C1 segment of cervical spinal cord (tissue), 14 donors: ENCODE measurements at places on chromosomes 11 and 22.

- DNase-seq = no peak
Observed at GRCh38 chr11:19370100-19370861, 129.5 kb upstream of the E2F8 start.

GRCh38 chr22:46175631-46176030 is 25.3 kb downstream of the PPARA start:
- DNase-seq = no peak

DNA sequence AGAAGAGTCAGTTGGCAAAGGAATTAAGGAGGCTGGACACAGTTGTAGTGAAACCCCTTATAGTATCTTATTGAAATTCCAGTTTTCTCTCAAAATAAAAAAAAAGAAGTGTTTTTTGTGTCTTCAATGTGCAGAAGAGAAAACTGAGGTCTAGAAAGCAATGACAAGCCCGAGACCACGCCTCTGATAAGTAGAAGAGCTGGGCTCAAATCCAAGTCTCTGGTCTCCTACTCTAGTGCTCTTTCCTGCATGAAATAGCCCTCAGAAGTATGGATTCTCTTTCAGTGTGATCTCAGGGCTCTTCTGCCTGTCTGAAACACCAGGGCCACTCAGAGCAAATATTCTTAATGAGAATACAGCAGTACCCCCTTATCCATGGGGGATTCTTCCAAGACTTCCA is 200.9 kb downstream of the KIF18A start:
- DNase-seq = no peak

DNA sequence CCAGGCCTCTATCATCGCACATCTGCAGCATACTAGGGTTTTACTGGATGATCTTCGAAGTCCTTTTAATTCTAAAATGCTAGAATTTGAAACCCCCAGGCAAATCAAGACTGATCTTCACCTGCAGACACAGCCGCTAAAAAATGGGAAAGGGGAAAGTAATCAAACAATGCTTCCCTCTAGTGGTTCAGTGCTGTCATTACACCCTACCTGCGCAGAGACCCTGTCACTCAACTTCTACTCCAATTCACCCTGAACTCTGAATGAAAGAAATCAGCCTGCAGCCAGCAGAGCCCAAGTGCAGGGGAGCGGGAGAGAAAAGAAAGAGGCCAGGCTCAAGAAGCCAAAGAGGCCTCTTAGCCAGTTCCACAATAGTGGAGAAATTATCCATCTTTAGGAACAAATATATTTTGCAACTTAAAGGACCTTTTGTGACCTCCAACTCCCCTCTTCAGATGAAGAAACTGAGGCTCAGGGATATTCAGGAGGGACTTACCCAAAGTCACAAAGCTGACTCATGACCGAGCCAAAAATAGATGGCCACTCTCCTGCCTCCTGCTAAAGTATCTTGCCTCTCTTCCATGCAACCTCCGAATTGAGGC is 33.0 kb downstream of the SERGEF start:
- peak; percentile 16 for DNase-seq

DNA sequence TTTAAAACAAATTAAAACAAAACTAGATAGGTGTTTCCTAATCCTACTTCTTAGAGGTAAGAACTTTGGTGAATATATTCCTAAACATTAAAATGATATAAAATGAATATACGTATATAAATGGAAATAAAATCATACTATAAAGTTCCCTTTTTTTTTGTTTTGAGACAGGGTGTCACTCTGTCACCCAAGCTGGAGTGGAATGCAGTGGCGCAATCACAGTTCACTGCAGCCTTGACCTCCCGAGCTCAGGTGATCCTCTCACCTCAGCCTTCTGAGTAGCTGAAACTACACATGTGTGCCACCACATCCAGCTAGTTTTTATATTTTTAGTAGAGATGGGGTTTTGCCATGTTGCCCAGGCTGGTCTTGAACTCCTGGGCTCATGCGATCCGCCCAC is 44.9 kb downstream of the NPAT start:
- no peak for DNase-seq

- DNase-seq = no peak
Observed at GRCh38 chr11:94574193-94574961, 7.2 kb downstream of the PIWIL4 start.

GRCh38 chr11:125903711-125904659 is at the start of gene DDX25:
TSS of gene DDX25 (plus strand) at chr11:125904508. CDS start at chr11:125904518, 10 bp downstream.
- no peak for DNase-seq

DNA sequence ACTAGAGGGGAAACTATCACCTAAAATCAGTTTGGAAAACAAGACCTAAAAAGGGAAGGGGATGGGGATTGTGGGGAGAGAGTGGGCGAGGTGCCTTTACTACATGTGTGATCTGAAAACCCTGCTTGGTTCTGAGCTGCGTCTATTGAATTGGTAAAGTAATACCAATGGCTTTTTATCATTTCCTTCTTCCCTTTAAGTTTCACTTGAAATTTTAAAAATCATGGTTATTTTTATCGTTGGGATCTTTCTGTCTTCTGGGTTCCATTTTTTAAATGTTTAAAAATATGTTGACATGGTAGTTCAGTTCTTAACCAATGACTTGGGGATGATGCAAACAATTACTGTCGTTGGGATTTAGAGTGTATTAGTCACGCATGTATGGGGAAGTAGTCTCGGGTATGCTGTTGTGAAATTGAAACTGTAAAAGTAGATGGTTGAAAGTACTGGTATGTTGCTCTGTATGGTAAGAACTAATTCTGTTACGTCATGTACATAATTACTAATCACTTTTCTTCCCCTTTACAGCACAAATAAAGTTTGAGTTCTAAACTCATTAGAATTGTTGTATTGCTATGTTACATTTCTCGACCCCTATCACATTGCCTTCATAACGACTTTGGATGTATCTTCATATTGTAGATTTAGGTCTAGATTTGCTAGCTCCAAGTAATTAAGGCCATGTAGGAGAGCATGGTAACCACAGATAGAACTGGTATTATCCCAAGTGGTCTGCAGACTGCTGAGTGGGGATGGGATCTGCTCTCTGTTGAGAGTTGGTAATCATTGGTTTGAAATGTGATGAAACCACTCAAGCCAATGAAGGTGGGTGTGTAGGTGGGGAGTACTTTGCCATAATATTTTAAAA is 3.6 kb downstream of the NEAT1 start:
- peak; percentile 64 for DNase-seq

DNA sequence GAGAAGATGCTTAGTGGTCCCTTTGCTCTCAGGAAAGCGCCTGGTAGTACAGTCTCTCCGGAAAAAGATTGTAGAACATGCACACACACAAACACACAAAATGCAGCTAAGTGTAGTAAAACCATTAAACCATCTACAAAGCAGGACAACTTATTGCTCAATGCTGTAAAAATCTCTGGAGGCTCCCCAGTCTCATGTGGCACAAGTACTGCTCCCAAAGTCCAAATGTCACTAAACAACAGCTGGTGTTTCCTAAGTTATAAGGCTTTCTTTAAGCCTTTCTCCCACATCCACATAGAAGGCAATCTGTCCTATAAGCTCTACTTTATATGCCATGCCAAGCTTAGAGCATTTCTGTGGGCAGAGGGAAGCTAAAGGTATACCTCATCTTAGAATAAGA is 32.9 kb downstream of the CDON start:
- no peak for DNase-seq

- no peak for DNase-seq
Observed at GRCh38 chr11:69293819-69294505, at the start of gene MYEOV. TSS of gene MYEOV (plus strand) at chr11:69294155. CDS start at chr11:69295355, 1,200 bp downstream.

- no peak for DNase-seq
Observed at GRCh38 chr11:119427279-119427678, 4.3 kb upstream of the THY1 start.

DNA sequence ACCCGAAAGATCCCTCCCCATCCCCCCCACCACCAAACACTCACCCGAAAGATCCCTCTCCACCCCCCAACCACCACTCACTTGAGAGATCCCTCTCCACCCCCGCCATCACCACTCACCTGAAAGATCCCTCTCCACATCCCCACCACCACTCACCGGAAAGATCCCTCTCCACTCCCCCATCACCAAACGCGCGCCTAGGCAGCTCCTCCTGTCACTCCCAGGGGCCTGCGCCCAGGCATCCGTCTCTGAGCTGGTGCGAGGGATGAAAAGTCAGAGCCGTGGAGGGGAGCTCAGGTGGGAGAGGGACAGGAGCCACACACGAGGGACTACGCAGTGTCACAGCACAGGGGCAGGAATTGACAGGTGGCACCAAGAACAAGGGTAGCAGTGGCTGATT is 11.5 kb downstream of the KIAA0930 start:
- no peak for DNase-seq

DNA sequence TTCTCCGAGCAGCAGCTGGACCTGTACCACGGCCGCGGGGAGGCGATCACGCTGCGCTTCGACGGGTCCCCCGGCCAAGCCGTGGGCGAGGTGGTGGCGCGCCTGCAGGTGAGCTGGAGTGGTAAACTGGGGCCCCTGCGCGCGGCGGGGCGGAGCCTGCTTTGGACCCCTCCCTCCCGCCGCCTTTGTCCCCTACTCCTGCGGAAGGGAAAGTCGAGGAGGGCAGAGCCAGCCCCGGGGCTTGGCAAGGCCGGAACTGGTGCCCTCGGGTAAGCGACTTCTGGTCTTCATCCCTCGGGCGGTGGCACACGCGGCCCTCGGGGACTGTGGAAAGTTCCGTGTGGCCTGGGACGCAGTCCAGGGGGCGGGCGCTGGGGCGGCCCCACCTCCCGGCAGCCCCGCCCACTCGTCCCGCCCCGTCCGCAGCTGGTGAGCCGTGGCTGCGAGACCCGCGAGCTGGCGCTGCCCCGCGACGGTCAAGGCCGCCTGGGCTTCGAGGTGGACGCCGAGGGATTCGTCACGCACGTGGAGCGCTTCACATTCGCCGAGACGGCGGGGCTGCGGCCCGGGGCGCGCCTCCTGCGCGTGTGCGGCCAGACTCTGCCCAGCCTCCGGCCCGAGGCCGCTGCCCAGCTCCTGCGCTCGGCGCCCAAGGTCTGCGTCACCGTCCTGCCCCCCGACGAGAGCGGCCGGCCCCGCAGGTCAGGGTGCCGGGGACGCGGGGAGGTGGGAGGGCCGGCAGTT is 9.2 kb downstream of the SIPA1 start:
- DNase-seq = peak; percentile 42

DNA sequence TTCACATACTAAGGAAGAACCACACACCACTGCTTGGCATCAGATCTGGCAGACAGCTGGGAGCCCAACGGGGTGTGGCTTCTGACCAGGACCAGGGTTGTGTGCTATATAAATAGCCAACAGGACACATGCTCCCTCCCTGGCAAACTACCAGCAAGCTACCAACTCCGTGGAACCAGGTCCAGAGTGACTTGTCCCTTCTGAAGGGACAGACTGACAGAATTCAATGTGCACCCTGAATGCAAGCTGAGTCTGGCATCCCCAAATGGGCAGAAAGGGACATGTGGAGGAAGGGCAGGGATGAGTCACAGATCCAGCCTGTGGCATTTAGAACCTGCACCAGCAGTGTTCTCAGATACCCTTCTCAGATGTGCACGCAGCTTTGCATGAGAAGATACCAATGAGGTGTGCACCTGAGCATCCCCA is 92.9 kb downstream of the MICAL3 start:
- peak; percentile 19 for DNase-seq

- DNase-seq = peak; percentile 58
Observed at GRCh38 chr11:113603277-113604059, 102.6 kb downstream of the TMPRSS5 start.

GRCh38 chr11:131481303-131481702 is 110.9 kb downstream of the NTM start:
- peak; percentile 55 for DNase-seq

DNA sequence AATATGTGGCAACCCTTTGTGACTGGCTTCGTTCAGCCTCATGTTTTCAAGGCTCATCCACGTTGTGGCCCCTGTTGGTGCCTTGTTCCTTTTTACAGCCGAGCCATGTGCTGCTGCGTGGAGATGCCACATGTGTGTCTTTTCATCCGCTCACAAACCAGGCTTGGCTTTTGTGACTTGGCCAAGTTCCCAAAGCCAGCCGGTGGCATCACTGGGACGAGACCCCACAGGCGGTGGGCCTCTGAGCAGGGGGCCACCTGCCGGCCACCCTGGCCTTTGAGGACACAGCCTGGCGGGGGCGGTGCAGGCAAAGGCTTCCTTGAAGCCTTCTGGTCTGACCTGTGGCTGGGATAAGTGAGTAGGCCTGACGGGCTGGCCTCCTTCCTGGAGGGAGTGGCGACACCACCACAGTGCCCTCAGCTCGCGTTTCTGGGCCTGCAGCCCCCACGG is 10.5 kb downstream of the GRK2 start:
- DNase-seq = no peak

DNA sequence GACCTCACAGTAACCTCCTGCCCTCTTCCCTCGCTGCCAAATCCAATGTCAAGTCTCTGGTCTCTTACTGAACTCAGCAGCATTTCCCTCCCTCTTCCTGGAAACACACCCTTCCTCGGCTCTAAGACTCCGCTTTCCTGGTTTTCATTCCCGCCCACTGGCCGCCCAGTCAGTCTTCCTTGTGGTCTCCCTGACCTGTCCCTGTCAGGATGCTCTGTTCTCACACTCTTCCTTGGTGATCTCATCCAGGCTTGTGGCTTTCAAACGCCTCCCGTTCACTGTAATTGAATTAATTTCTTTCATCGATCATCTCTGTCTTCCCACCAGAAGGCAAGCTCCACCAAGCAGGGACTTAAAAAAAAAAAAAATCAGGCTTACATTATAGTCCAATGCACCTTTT is 33.5 kb downstream of the MYO18B start:
- DNase-seq = no peak

GRCh38 chr11:86335131-86335767 is 33.2 kb downstream of the HIKESHI start:
- no peak for DNase-seq

DNA sequence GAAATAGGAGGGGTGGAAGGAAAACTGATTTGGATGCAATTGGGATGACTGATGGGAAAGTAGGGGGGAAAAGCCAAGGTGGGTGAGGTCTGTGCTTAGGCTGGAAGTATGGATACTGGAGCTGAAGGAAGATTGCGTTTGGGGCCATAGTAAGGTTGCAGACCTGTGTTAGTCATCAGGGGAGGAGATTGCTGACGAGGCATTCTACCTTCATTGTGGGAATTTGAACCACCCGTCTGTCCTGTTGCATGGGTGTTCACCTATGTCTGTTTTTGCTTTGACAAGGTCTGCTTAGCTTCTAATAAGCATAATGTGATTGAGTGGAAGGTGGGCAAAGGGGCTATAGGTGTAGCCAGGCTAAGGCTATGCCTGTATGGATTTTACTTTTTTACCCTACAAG is 323.8 kb downstream of the BLID start:
- DNase-seq = no peak

DNA sequence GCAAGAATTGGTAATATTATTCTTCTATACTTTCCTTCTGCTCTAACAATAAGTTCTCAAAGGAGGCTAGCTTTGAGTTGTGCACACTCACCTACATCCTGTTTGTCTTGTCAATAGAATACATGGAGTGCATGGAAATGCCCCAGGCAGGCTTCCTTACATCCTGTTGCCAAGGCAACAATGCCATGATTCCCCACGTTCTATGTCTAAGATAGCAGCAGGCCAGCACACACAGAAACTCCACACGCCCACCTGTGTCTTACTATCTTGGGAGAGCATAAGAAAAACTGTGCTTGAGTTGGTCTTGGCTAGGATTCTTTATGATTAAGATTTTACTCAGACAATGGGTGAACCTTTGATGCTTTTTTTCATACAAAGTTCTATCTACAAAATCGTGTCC is 379.2 kb downstream of the AASDHPPT start:
- DNase-seq = no peak

- DNase-seq = no peak
Observed at GRCh38 chr22:19483481-19484244, 3.9 kb downstream of the CDC45 start.
